ENCODE measurements at places on chromosomes 4 and X.

DNA sequence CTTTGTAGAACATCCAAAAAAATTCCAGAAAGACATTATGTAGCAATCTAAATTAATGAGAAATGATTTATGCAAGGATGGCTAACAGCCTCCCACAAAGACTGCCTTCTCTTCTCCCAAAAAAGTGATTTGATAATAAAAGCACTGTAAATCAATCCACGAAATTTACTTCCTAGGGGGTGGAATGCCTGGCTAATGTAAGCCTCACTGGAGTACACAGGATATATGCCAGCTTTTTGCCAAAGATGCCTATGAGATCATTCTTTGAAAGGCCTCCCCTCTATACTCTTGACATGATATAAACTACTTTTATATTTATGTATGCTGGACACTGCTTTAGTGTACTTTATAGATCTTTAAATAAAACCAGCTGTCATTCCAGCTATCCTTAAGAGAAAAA is 211.1 kb downstream of the ADAMTS3 start:
- DNase-seq = no peak

DNA sequence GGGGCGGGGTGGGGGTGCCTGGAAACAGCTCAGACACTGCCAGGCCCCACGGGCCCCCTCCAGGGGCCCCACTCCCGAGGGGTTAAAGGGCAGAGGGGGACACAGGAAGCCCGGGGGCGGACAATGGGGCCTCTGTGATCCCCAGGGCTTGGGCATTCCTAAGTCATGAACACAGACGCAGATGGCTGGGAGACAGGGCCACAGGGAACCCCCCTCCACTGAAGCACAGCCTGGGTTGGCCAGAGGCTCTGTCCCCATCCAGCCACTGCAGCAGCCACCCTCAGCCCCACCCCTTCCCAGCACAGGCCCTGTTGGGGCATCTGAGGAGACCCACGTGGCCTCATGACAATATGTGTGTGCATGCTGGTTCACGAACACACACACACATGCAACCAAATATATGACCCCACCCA is 3.9 kb downstream of the L1CAM start:
- no peak for DNase-seq

DNA sequence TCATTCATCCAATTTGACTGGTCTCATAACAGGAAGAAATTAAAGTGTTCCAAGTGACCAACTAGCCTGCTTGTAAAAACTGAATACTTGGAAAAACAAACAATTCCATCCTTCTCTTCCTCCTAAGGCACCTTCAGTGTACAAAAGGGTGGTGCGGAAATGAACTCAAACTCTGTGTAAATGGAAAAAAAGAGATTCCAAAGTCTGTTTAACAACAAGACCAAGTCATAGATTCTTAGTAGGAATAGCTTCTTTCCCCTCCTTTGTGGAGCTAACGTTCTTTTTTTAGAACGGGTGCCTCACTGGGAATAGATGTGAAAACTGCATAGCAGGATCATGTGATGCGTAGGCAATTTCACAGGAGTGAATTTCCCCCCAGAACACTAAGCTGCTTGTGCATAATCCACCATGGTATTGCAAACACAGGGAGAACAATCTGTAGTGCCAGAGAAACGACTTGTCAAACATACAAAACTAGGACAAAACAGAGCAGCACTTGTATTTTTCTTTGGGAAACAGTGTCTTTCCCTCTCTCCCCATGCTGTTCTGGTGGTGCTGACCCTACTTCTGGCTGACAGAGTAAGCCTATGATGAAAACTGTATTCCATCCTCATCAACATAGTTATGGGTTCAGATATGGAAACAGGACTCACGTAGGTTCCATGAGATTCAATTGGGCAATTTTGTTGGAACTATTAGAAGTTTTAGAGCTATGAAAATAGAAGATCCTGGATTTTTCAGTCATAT is 13.2 kb upstream of the SOD3 start:
- no peak for DNase-seq

GRCh38 chr4:87141428-87141827 is 79.0 kb downstream of the KLHL8 start:
- no peak for DNase-seq

DNA sequence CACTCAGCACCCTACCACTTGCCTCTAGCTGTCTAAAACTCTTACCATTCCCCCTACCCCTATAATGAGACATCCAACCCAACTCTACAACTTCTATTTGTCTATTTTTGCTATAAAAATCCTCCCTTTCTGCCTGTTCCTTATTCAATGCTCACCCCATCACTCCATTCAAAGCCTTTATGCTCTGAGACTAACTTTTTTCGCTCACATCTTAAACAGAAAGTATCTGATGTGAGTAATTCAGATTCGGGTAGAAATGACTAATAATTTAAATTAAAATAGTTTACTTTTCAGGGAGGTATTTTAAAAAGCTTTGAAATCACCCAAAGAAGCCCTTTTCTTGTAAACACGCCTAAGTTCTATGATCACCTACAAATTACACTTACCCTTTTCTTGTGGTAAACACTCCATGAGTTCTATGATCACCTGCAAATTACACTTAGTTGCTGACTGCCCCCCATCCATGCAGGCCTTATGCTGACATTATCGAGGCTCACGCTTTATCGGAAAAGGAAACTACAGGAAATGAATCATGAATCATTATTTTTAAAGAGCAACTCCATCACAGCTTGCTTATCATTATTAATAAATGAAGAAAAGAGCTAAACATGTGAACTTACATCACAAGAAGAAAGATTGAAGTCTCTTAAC is 168.7 kb upstream of the PPP1R2C start:
- no peak for DNase-seq

GRCh38 chr4:123200051-123200940 is 196.3 kb upstream of the SPRY1 start:
- DNase-seq = no peak

- no peak for DNase-seq
These were observed 209.5 kb downstream of the IL15 start for GRCh38 chr4:141845901-141846300.

GRCh38 chr4:1014291-1015167 is 3.1 kb downstream of the FGFRL1 start:
- no peak for DNase-seq
